Stimulated activated CD8-positive, alpha-beta memory T cell treated with anti-CD3 and anti-CD28 coated beads, Interleukin-2, amount 100 ng/mL, for 48 hours (primary cell): ENCODE measurements at places on chromosomes 1 and 21.

DNA sequence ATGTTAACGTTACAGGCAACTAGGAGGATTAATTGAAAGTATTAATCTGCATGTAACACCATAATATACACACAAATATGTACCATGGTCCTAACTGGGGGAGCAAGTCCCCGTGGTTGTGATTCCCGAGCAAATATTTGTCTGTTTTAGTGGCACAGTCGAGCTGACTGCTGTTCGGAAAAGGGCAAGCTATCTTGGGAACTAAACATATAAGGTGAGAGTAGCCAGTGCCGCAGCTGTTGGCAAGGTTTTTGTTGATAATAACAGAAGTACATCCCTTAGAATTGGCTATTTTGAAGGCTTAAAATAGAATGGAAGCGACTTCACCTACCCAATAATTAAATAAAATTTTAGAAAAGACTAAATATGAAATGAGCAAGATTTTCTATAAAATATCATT, 45.5 kb downstream of the UCHL5 start:
- DNase-seq, result no peak

GRCh38 chr1:31701091-31701736, 2.6 kb downstream of the COL16A1 start:
- DNase-seq, result no peak

GRCh38 chr1:172279939-172280636, 140.4 kb upstream of the C1orf105 start:
- no peak for DNase-seq

- DNase-seq, result no peak
These were observed 296.7 kb upstream of the PTBP2 start for GRCh38 chr1:96424877-96425276.

- no peak for DNase-seq
These were observed 227.9 kb downstream of the RERE start for GRCh38 chr1:8589571-8589970.

DNA sequence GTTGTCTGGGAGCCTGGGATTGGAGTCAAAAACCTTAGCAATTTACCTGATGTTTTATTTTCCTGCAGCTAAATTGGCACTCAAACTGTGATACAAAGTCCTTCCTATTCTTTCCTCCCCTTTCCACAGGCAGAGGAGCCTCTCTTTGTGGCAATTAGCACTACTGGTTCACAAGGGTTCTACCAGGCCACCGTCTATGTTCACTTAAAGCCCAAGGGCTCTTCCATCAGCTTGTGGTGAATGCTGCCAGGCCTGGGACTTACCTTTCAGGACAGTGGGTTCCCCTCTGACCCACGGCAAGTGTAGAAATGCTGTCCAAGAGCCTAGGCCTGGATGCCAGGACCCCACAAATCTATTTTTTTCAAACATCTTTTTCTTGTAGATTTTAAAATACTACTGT, 251.9 kb upstream of the B3GALT2 start:
- no peak for DNase-seq
